ENCODE measurements at places on chromosomes 5 and 9.

DNA sequence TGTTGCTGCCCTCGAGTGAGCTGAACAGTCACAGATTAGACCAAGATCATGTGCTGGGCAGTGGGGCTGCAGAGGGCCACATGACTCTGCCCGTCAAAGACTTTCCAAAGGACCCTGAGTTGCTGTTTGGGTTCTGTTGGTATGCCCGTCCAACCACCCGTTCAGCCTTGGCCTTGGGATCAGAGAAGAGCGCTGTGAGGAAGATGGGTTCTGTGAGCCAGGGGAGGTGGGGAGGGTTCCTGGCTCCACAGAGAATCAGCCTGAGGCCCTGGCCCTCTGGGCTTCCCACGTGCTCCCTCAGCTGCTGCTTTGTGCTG, 72.6 kb downstream of the RGS3 start:
- DNase-seq: no peak

DNA sequence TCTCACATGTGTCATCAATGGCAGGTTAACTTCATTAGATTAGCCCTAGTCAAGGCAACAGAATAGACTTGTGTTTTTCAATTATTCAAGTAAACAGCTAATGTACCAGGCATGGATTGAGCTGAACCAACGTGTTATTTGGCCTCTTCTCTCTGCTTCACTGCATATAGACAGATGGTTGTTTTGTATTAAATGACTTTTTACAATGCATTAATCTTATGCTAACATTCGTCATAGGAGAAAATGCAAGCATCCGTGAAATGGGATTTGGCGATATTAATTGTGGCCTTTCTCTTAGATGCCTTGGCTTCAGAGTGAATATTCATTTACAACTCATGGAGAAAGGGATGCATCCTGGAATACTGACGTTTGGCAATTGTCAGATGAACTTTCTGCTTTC, 208.0 kb downstream of the KCTD16 start:
- DNase-seq: no peak

GRCh38 chr5:67035098-67035740, 161.4 kb downstream of the CD180 start:
- DNase-seq: no peak

DNA sequence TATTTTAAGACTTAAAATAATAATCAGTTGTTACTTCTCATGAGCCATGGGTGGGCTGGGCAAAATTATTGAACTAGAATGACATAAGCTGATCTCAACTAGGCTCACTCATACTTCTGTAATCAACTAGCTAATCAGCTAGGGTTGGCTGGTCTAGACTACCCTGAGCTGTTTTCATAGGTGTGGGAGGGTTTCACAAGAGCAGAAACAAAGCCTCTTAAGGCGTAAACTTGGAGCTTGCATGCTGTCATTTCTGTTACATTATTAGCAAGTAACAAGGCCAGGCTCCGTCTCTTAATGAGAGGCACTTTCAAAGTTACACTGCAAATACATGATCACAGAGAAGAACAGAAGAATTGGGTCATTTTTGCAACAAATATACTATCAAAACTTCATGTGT, 57.2 kb upstream of the GHR start:
- no peak for DNase-seq

- no peak for DNase-seq
These were observed 1.7 kb downstream of the DMRT3 start for GRCh38 chr9:977838-978830.

- no peak for DNase-seq
These were observed 17.9 kb upstream of the PAM start for GRCh38 chr5:102737161-102737560.

DNA sequence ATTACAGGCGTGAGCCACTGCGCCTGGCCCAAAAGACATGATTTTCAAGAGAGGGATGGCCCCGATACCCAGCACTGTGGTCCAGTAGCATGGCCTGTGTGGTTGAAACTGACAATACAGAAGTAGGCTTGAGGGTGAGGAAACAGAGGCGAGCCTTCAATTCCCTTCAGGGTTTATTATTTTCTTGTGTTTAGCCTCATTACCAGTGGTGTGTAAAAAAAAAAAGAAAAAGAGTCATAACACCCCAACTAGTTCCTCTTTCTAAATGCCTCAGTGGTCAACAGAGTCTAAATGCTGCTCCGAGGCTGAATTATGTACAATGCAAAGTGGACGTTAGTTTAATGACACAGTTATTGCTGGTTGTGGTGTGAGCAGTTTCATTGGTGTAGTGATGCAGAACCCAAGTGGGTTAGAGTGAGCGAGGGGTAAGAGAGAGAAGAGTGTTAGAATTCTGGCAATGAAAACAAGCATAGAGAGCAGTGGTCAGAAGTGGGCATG, 58.8 kb downstream of the SNX30 start:
- DNase-seq: no peak

DNA sequence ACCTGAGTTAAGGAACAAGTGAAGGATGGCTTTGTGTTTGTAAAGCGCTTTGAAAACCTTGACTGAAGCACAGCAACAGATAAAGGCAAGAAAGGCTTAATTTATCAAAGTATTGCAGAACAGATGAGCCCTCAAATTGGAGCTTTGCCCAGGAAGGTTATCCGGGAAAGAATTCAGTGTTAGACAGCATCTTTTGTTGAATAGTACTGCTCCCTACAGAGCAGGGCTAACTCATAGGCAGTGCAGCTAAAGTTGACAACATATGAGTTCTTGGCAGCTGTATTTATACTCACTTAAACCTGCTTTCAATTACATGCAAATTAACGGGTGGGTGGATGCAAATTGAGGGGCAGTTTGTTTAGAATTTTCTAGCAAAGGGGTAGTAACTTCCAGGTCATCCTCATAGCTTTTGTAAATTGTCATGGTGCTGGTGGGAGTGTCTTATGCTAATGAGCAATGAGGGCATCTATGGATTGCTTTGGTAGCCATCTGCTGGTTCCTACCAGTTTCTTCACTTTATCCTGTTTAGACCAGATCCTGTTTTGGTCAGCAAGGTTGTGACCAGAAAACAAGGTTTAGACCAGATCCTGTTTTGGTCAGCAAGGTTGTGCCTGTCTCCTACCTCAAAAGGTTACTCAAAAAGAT, 105.8 kb downstream of the GDA start:
- DNase-seq: no peak

GRCh38 chr5:69494452-69494851, 1.9 kb downstream of the OCLN start:
- no peak for DNase-seq

GRCh38 chr5:146005723-146006122, 69.3 kb downstream of the SH3RF2 start:
- no peak for DNase-seq

- DNase-seq: no peak
These were observed 610 bp downstream of the PSIP1 start for GRCh38 chr9:15509931-15510788.

GRCh38 chr5:107869438-107870115, 198.8 kb upstream of the EFNA5 start:
- no peak for DNase-seq

DNA sequence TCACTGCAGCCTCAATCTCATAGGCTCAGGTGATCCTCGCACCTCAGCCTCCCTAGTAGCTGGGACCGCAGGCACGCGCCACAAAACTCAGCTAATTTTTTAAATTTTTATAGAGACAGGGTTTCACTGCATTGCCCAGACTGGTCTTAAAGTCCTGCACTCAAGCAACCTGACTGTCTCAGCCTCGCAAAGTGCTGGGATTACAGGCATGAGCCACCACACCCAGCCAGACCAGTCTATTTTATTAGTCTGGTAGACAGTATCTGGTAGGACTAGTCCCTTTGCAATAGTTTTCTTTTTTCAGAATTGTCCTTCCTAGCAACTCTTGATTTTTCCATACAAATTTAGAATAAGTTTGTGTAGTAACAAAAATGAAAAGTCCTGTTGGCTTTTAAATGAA, 14.1 kb upstream of the GPR150 start:
- DNase-seq: no peak

DNA sequence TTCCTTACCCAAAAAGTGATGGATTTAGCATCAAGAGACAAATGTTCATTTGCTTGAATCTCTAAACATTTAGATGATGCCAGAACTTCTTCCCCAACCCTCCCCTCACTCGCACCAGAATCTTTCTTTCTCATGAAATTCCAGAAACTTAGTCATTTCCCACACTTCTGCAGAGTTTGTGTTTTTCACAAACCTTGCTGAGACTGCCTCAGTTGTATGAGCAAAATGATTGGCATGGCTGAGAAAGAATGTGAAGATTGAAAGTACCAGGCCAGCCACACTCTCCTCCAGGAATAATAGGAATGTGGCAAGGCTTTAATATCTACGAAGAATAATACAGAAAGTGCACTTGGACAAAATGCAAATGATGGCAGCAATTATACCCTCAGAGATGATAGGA, 428.3 kb upstream of the CDH6 start:
- DNase-seq: no peak

GRCh38 chr9:69357821-69358220, 32.8 kb downstream of the ENTREP1 start:
- no peak for DNase-seq

DNA sequence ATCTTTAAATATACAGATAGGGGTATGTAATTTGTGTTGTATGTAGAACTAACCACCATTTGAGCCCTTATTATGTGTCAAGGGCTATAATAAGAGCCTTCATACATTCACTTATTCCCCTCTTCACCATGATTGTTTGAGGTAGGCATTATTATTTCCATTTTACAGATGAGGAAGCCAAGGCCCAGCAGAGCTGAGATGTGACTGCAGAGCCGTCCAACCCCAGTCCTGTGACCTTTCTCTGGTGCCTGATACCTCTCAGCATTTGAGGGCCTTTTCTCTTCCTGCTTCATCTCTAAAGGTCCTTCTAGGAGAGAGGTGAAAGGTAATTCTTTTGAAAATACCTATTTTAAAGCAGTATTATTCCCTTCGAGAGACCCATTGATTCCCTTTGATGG, 37.3 kb downstream of the PIP5K1B start:
- DNase-seq: no peak

GRCh38 chr9:21549251-21549765, 67.2 kb upstream of the IFNE start:
- no peak for DNase-seq

GRCh38 chr9:61665829-61666228, 476.0 kb downstream of the SPATA31A7 start:
- no peak for DNase-seq

GRCh38 chr5:159094745-159095144, 5.0 kb downstream of the EBF1 start:
- no peak for DNase-seq

DNA sequence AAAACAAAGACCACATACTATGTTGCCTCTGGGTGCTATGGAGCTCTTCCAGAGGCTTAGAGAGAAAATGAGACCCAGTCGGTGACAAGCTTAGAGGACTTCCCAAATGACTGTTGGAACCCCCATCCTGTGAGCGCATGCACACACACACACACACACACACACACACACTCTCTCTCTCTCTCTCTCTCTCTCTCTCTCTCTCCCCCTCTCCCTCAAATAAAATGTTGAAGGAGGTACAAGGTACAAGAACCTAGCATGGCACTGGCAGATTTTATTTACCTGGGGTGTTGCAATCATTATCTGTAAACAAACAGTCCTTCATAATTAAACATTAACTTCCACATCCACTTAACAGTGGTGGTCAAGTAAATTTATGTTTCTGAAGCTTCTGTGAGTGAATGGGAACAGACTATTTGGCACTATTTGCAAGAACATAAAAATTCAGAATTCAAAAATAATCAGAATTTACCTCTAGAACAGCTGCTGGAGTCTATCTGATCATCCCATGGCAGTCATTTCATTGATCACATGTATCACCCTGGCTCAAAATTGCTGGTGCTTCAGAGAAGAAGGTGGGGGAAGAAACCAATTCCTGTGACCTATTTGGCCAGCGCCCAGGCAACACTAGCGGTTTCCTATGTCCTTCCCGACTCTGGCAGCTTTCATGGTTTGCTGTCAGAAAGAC, 24.9 kb downstream of the TRPM3 start:
- DNase-seq: no peak

- DNase-seq: no peak
These were observed 596 bp upstream of the ADAMTS6 start for GRCh38 chr5:65482296-65482735.

DNA sequence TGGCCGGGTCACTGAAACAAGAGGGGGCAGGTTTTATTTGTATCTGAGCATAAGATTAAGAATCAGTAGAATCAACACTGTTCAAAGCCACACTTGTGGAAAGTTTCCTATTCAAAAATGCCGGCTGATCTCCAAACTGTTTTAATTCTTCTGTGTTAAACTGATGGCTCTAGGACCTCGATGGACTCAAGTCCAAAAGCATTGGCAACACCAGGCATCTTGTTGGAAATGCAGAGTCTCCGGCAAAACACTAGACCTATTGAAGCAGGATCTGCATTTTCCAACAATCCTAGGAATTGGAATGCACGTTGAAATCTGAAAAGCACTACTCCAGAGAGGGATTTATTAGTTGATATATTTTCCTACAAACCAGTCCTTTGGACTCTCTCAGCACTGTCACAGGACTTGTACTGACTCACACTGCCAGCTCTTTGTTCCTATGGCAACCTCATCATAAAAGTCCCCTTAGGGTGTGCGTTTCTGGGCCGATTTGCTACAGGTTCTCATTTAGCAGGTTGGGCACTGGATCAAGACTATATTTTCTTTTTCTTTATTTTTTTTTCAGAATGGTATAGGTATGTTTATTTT, 48.1 kb upstream of the PCA3 start:
- no peak for DNase-seq

DNA sequence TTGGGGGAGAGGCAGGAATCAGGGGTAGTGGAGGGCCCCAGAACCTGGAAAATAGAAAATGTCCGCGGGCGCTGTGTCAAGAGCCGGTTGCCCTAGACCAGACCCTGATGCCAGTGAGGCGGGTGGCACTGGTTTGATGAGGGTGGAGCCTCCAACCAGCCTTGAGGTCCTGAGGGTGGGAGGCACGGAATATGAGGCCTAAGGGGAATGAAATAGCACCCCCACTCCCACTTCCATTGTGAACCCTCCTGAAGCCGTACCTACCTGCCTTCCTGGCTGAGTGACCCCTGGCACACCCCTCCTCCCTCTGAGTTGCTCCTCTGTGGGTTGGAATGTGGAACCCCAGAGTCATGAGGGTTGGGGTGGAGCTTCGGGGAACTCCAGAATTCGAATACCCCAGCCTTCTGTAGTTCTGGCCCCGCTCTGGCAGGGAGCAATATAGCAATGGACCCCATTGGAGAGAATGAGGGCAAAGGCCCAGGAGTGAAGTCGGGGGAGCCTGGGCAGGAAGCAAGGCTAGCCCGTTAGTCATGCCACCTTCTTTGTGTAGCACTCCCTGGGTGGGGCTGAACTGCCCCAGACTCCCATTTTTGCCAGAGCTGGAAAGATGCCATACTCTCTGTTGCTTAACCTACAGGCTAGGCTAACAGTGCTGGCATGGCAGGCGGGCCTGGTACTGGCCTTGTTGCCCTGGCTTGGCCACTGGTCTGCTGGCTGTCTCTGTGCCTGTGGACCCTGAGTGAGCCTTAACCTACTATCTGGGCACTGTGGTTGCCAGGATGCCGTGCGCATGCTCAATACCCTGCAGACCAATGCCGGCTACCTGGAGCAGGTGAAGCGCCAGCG, 1.0 kb downstream of the FPGS start:
- DNase-seq: no peak

DNA sequence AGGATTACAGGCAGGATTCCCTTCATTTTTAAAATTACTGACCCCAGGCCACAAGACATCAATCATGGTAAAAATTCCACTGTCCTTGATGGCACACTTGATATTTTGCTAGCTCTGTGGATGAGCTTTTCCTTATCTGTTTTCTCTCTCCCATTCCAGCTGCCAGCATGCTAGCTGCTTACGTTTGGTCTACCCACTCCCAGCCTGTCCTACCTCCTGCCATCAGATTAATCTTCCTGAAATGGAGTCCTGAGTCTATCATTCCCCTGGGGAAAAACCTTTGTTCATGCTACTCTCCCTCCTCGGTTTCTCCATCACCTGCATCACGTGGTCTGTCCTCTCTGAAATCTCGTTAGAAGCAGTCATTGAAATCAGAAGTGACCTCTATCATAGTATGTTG, 108.9 kb downstream of the F2RL2 start:
- no peak for DNase-seq
